ENCODE measurements at places on chromosomes 2 and 18.

DNA sequence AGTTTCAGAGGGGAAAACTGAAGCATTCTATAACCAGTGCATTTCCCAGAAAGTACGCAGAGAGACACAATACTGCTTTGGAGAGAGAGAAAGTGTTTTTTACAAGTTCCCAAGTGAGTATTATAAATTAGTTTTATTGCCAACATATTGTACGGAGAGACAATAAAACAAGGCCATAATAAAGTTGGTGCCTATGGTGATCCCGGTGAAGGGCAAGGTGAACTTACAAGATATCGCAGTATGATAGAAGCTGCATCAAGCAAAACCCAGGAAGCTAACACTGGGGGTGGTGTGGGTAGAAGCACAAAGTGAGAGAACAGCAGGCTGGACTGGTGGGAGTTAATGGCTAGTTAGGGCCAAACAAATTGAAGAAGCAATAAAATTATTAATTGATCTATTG lies 7.5 kb downstream of the TMSB10 start:
- DNase-seq = no peak

DNA sequence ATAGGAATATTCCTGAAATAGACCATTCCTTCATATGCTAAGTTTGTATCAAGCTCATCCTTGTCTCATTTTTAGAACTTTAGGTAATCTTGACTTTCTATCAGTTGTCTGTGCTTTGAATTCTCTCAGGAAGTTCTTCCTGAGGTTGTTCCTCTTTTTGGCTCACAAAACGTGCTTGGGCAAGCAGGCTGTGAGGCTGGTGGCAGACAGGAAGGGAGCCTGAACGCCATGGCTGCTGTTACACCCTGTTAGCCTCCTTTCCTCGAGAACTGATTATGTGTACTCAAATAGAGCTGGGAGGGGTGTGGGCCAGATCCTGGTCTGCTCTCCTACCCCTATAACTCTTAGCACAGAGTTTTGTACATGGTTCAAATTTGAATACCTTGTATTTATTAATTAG lies 136.4 kb upstream of the CELF4 start:
- DNase-seq = no peak

GRCh38 chr18:75350512-75350839 lies 77.0 kb downstream of the SMIM21 start:
- DNase-seq = no peak

GRCh38 chr2:15844211-15844801 lies 96.0 kb upstream of the MYCN start:
- DNase-seq = no peak

DNA sequence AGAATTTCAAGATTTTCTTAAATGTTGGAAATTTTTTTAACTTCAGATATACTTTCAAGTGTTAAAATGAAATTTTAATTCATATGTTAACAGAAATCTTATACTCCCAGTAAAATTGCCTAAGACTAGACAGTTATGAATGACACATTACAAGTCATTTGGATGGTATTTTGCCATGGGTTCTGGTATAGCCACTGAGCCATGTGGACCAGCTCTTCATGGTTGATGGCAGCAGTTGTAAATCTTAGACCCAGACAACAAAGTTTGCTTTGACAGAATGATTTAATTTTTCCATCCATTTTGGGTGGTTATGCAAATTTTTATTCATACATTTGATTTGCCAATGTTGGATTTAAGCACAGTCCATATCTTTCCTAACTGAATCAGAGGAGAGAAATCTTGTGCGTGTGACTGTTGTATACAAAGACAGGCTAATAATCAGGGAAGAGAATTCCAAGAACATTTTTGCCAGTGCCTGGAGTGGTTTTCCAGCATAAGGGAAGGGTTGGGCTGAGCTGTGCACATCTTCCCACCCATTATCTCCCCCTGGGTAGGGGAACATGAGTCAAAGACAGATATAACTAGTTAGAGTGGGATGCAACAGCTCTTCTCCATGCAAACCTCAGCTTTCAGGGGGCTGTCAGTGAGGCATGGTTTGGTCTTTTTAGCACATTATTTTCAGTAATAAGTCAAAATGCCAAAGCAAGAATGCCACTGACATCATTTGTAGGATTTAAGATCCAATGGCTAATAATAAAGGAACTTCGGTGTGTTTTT lies 28.1 kb upstream of the INPP4A start:
- no peak for DNase-seq

- no peak for DNase-seq
Measured at GRCh38 chr2:84768840-84769239, 112.0 kb downstream of the TRABD2A start.

GRCh38 chr2:175838979-175839378 lies 163.1 kb downstream of the LNPK start:
- DNase-seq = no peak

GRCh38 chr2:235856151-235856854 lies 311.9 kb downstream of the GBX2 start:
- DNase-seq = no peak

DNA sequence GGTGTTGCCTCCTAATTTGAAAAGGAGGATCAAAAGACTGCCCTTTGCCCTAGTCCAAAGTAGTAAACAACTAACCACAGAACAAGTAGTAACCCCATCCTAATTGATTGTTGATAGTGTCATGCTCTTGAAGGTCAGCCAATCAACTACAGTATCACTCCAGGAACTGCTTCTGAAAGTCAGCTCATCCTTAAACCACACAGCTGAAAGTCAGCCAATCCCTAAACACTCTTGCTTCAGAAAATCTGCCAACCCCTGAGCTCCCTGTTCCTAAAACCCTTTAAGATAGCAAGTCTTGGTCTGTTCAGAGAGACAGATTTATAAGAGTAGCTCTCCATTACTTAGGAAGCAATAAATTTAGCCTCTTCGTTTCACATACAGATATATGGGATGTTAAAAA lies 51.6 kb upstream of the CPO start:
- no peak for DNase-seq

DNA sequence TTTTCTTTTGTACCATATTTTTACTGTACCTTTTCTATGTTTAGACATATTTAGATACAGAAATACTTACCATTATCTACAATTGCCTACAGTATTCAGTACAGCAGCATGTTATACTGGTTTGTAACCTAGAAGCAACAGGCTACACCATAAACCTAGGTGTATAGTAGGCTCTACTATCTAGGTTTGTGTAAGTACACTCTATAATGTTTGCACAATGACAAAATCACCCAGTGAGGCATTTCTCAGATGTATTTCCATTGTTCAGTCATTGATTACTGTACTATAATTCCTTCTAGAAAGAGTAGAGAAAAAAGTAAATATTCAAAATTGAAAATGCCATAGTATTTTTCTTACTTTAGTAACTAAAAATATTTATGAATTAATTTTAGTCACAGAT lies 490.1 kb upstream of the REG3G start:
- DNase-seq = no peak

- no peak for DNase-seq
Measured at GRCh38 chr2:171485116-171485515, 37.2 kb upstream of the CYBRD1 start.

GRCh38 chr2:56299171-56299691 lies 115.4 kb downstream of the CCDC85A start:
- no peak for DNase-seq

DNA sequence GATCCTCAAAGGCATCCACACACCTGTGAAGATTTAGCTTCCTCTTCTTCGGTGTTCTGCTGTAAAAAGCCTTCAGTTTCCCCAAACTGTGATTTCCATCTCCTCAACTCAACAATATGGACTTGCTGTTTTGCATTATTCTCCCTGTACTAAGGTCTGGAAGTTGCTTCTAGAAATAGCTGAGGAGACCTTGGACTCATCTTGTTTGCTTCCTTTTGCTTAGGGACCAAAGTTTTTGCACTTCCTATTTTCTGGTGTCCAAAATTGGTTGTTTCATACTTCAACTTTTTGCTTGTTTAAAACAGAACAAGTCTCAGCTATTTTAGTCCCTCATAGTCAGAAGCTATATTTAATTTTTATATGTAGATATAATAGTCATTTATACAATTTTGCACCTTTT lies 201.9 kb upstream of the COPS8 start:
- no peak for DNase-seq

DNA sequence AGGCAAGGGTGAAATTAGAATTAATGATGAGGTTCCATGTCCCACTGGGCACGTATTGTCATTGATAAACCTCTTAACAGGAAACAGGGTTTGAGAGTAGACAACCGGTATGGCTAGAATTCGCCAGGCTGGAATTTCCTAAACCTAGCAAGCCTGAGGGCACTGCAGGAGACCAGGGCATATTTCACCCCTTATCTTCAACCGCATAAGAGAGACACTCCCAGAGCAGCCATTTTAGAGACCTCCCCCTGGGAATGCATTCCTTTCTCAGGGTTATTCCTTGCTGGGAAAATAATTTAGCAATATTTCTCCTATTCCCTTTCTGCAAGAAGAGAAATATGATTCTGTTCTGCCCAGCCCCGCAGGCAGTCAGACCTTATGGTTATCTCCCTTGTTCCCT lies 334.6 kb upstream of the LYPD1 start:
- DNase-seq = no peak

- DNase-seq = no peak
Measured at GRCh38 chr2:39618736-39619135, 47.0 kb upstream of the TMEM178A start.

DNA sequence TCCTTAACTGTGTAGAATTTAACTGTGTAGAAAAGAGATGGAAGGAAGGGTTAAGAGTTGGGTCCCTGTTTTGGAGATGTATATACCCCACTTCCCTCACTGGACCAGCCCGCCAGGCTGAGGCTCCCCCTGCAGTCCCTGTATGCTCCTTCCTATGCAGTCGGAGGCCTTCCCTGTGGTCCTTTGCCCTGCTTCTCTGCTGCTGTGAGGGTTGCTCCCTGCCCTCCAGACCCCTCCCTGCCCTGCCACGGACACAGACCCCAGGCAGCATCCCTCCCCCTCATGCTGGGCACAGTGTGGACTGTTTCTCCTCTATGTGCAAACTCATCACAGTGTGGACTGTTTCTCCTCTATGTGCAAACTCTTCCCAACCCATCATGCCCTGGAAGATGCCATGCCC lies 88.7 kb downstream of the TGOLN2 start:
- DNase-seq = no peak

- DNase-seq = no peak
Measured at GRCh38 chr2:3661149-3661660, 3.2 kb downstream of the ALLC start.

DNA sequence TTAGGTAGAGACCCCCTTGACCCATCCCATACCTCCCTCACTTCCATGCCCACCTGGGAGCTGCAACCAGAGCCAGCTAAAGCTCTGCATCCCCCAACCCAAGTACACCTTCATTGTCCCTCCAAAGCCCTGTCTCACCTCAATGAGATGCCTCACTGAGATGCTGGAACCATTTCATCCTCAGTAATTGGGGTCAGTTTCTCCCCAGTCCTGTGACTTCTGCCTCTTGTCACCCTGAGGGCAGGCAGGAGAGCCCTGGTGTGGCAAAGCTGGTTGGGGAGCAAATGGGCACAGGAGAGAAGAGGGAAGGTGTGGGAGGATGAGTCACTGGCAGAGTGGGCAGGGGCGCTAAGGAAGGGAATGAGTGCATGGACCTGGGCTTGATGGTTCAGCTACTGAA lies 27.9 kb upstream of the NT5DC4 start:
- DNase-seq = no peak

DNA sequence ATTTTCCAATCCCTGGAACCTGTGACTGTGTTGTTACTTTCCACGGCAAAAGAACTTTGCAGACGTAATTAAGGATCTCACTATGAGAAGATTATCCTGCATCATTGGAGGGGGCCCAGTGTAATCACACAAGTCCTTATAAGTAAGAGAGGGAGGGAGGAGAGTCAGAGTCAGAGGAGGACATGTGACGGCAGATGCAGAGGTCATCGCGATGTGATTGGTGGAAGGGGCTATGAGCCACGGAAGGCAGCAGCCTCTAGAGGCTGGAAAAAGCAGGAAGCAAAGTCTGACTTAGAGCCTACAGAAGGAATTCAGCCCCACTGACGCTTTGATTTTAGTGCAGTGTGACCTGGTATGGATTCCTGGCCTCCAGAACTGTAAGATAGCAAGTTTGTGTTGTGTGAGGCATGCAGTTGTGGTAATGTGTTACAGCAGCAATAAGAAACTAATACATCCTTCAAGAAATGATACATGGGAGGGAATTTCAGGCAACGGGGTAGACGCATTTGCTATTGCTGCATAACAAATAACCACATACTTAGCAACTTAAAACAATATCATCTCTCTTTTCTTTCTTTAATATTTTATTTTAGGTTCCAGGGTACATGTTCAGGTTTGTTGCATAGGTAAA lies 112.7 kb upstream of the SERPINE2 start:
- no peak for DNase-seq

GRCh38 chr2:241296767-241297166 lies 18.7 kb downstream of the HDLBP start:
- DNase-seq = no peak

GRCh38 chr2:161166538-161167409 lies 6.5 kb downstream of the TANK start:
- no peak for DNase-seq

DNA sequence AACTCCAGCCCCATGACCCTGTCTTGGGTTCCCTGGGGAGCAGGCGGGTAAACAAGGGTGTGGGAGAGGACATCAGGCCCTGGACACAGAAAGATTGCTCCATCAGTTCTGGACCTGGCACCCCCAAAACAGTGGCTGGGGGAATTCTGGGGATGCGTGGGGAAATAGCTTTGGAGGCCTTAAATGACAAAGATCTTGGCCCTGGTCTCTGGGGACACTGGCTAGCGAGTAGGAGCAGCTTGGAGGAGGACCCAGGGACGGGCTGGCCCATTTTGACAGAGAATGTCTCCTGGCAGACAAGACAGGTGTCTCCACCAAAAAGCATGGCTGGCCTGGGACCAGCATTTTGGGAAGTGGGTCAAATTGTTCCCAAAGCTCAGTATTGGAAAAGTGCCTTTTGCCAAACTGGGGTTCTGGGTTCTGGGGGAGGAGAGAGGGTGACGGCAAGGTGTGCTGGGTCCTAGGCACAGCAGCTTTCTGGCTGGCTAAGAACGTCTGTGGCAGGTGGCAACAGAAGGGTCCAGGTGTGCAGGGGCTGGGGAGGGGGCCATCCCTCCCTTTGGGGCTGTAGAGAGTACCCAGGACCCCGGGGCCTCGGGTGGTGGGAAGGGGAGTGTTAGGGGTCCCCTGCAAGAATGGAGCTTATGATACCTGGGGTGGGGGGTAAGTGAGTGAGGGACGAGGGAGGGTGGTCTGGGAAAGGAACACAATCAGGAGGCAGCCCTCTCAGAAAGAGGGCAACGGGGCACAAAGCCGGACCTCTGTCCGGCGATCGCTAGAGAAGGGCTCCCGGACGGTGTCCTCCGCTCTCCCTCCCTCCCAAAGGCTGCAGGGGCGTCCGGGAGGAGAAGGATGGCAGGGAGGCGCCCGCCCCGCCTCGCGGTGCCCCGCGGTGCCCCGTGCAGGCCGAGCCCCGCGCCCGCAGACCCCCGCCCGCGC lies 556 bp downstream of the CYRIA start:
- no peak for DNase-seq

DNA sequence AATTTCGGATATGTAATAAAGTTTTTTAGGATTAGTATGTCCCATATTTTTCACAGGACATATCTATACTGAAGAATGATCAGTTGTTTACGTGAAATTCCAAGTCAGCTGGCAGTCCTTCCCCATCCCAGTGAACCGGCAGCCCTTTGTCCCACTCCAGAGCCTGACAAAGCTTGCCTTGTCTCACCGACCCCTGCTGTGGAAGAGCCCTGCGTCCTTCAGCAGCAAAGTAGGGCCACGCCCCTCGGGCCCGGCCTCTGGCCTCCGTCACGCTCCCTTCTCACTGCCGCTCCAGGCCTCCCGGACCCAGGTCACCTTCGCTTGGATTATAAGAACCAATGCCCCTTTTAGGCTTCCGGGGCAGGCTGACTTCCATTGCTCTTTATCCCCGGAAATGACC lies 89.8 kb upstream of the TGIF1 start:
- no peak for DNase-seq

GRCh38 chr2:157887946-157888345 lies 11.8 kb upstream of the ACVR1 start:
- no peak for DNase-seq
